ENCODE measurements at places on chromosomes 4 and X. TPM values are rescaled to one million over a fixed set of nuclear protein-coding genes. Genes with fewer than 3 reads are reported as not detected.

Gene ATP2B3
- total RNA-seq: not detected

Gene ALB
- total RNA-seq: not detected

Gene INPP4B
- total RNA-seq: 91.8 TPM

Gene ARHGEF6
- 68.6 TPM for total RNA-seq

Gene GDPD2
- not detected for total RNA-seq

Gene SHROOM3
- not detected for total RNA-seq

Gene SULT1E1
- not detected for total RNA-seq

Gene PNMA5
- total RNA-seq: 0.16 TPM

Gene TLR10
- not detected for total RNA-seq

All from T-helper 17 cell (primary cell).